Effector CD4-positive, alpha-beta T cell (primary cell): ENCODE measurements at places on chromosomes 4 and X.

GRCh38 chrX:153449368-153450113, 3.7 kb upstream of the TREX2 start:
- DNase-seq, result no peak

DNA sequence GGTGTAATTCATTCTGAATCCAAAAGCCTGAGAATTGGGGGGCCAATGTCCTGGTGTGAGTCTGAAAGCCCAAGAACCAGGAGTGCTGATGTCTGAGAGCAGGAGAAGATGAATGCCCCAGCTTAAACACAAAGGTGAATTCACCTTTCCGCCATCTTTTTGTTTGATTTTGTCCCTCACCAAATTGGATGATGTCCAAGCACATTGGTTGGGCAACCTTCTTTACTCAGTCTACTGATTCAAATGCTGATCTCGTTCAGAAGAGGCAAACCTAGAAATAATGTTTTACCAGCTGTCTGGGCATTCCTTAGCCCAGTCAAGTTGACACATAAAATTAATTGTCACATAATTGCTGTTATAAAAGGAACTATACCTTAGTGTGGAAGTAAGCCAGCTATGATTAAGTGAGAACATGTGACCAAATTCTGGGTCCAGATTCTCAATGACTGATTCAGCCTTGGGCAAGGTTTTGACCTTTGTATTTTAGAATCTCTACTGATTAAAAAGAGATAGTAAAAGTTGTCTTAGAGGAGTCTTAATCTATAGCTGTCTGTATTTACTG, 34.5 kb upstream of the SLC4A4 start:
- DNase-seq, result no peak

- no peak for DNase-seq
Measured at GRCh38 chr4:56971383-56971782, 6.0 kb downstream of the NOA1 start.

GRCh38 chr4:125444166-125444565, 129.4 kb downstream of the FAT4 start:
- no peak for DNase-seq

DNA sequence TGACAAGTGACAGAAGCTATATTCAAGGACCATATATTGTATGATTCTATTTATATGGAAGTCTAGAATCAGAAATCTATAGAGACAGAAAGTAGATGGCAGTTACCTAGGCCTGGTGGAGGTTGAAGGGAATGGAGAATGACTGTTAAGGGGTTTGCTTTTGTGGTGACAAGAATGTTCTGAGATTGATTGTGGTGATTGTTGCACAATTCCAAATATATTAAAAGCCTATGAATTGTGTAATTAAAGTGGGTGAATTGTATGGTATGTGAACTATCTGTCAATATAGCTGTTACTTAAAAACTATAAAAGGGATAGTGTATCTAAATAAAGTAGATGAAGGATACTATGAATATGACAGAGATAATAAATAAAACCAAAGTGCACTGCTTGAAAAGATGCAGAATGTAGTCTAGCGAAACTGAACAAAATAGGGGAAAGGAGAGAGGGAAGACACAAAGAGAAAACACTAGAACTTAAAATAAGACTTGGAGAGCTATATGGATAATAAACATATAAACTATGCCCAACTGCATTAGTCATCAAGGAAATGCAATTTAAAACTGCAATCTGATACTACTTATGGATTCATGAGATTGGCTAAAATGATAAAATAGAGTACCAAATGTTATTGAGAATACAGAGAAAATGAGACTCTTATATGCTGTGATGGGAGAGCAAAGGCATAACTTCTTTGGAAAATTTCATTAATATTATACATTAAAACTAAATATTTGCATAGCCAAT, 82.1 kb upstream of the BANK1 start:
- no peak for DNase-seq

GRCh38 chr4:24252121-24252520, 332.2 kb downstream of the DHX15 start:
- no peak for DNase-seq

- DNase-seq, result no peak
Measured at GRCh38 chr4:5162909-5163508, 111.7 kb downstream of the STK32B start.

GRCh38 chr4:113450295-113451080, 311.1 kb downstream of the CAMK2D start:
- DNase-seq, result no peak

- DNase-seq, result no peak
Measured at GRCh38 chr4:153725136-153725830, 34.5 kb downstream of the RNF175 start.
